ENCODE measurements at places on chromosomes 6 and 20.

DNA sequence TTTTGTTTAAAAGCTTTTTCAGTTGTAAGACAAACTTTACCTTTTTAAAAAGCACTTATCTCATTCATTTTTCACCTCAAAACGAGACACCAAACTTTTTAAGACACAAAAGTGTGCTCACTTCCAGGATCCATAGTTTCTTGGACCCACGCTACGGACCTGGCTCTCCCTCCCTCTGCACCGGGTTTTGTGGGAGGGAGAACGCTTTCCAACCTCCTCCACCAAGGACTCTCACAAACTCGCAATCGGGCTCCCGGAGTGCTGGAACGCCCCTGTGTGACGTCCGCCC lies 436 bp downstream of the CAGE1 start:
- peak; percentile 80 for DNase-seq

DNA sequence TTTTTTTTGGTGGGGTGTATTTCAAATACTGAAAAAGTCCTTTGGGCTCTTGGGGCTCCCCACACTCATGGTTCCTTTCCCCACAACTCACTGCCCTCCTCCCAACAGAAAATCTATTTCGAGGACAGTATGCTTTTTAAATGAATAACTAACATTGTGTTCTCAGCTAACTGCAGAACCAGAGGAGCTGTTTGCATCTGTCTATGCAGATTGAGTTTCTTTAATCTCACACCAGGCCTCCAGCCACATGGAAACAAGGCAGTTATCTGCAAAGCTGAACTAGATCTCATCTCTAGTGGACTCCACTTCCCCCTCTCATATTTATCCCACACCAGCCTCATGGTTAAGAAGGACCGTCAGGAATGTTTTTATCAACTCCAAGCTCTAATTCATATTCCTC lies 955.1 kb downstream of the KIF16B start:
- no peak for DNase-seq

DNA sequence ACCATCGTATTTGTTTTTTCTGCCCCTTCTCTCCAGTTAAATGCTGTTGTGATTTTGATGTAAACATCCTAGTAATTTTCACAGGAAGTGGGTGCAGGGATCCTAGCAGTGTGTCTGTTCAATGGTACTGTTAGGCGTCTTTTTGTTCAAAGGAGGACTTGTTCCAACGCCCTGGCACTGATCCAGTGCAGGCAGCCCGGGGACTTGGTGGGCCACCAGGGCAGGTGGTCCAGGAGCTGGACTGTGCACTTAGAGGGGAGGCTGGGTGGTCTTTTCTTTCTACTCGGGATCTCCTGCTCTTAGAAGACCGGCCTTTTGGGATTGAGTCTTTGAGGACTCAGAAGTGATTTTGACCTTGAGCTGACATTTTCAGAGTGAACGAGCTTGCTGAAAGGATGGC lies 41.1 kb upstream of the NKX2-2 start:
- DNase-seq, result no peak

DNA sequence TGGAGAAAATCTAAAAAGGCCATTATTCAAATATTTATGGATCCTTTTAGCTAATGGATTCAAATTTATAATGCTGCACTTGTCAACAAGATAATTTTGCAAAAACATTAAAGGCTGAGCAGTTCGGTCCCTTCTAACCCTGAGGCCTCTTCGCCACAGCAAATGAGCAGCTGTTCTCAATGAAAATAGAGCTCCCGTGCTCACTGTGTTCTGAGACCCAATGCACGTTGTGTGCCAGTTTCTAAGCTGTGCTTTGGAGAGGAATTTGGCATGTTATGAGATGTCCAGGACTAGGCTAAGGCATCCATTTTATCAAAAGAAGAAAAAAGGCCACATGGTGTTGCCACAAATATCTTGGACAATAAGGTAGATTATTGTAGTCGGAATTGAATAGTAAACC lies 220.1 kb upstream of the TSHZ2 start:
- DNase-seq, result no peak

DNA sequence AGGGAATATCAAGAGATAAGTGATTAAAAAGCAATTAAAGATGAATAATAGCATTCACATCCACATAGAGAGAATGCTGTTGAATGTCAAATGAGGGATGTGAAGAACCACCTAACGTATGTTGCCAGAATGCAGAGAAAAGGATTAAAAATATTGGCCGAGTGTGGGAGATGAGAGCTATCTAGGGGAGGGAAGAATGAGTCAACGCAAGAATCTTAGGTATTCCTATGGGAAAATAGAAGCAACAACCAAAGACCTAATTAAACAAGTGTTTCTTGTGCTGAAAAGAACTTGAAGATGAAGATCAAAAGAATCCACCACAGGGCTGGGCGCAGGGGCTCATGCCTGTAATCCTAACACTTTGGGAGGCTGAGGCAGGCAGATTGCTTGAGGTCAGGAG lies 12.2 kb upstream of the RSPH3 start:
- no peak for DNase-seq

DNA sequence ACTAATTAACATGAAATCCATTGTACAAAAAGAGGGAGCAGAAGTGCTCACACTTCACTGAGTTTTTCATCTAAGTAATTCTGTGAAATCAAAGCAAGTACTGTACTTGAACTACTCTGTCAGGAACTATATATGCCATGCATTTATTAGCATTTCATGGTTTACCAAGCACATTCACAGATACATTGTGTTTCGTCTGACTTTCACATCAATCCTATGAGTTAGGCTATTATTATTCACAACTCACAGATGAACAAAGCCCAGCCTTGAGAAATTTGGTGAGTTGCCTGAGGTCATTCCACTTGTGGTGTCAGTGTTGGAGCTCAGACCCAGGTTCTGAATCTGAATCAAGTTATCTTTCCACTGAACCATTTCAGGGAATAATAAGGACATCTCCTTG lies 33.7 kb upstream of the TENT5A start:
- no peak for DNase-seq

DNA sequence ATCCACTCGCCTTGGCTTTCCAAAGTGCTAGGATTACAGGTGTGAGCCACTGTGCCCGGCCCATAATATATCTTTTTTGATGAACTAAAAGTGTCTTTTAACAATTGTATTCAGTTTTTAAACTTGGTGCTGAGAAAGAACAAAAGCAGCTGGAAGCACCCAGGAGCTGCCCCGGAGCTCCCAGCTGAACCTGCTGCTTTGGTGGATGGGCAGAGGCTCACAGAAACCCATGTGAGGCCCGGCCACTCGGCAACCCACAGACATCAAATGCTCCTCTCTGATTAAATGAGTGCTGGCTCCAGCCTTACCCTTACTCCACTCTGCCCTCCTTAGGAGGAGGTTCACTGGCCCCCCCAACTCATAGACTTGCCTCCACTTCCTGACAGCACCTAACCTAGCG lies 59.4 kb upstream of the FRMD1 start:
- no peak for DNase-seq

DNA sequence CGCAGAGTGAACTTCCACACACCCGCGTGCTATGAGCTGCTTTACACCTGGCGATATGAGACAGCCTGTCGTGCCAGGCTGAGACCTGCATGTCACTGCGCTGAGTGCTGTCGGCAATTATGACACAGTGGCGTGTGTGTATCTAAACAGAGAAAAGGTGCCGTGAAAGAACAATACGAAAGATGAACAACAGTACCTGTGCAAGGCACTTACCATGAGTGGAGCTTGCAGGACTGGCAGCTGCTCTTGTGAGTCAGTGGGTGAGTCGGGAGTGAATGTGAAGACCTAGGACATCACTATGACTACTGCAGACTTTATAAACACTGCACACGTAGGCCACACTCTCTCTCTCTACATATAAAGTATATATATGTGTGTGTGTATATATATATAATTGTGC lies 68.5 kb upstream of the DUSP22 start:
- no peak for DNase-seq

GRCh38 chr20:38157635-38158495 lies 7.2 kb downstream of the TGM2 start:
- no peak for DNase-seq

GRCh38 chr20:53623454-53624211 lies 30.0 kb upstream of the ZNF217 start:
- DNase-seq, result no peak

DNA sequence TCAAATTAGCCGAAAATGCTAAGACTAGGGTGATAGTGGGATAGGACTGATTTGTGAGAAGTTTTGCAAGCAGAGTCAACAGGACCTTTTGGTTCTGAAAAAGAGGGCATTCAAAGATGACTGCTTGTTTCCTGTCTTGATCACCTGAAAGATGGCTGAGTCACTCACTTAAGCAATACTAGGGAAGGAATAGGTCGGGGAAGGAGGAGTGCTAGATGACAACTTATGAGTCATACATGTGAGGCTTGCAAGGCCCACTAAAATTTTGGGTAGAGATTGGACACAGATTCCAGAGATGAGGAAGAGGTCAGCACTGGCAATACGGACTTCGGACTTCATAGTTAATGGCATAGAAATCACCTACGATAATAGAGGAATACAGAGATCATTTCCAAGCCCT lies 89.2 kb downstream of the FAM83B start:
- no peak for DNase-seq

DNA sequence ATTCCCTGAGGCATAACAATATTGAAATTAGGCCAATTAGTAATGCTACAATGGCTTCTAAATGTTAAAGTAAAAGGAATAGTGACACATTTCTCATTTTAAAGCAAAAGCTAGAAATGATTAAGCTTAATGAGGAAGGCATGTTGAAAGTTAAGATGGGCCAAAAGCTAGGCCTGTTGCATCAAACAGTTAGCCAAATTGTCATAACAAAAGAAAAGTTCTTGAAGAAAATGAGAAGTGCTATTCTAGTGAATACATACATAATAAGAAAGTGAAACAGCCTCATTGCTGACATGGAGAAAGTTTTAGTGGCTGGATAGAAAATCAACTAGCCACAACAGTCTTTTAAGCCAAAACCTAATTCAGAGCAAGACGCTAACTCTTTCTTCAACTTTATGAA lies 12.9 kb downstream of the OR2A4 start:
- DNase-seq, result no peak

- DNase-seq, result peak; percentile 35
These were observed 416 bp downstream of the RSPH4A start for GRCh38 chr6:116616737-116617053.

DNA sequence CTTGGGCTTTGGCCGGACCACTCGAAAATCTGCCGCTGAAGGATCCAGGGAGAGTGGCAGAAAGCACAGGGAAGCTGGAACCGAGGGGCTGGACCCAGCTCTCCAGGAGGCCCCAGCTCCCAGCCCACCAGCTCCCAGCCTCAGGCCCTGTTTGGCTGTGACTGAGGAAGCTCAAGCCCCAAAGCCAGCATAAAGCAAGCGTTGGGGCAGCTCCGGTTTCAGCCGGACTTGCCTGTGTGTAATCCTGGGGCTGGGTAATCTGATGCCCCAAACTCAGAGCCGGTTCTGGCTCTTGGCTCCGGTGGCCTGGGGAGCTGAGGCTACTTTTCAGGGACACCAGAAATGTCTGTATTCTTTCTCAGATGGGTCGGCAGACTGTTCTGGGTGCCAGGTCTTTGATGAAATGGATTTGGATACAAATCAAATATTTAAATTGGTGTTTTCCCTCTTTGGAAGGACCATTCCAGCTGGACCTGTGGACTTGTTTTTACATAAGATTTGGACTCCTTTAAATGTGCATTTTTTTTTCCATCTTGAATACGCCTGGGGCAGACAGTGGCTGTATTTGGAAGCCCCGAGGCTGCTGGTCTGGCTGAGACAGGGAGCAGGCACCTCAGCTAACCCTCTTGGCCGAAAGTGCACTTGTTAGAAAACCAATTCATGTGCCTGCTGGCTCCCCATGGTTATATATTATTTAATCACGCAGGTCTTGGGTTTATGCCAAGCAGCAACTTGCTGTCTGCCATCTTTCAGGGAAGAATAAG lies 29.7 kb downstream of the RPP40 start:
- DNase-seq, result peak; percentile 7

DNA sequence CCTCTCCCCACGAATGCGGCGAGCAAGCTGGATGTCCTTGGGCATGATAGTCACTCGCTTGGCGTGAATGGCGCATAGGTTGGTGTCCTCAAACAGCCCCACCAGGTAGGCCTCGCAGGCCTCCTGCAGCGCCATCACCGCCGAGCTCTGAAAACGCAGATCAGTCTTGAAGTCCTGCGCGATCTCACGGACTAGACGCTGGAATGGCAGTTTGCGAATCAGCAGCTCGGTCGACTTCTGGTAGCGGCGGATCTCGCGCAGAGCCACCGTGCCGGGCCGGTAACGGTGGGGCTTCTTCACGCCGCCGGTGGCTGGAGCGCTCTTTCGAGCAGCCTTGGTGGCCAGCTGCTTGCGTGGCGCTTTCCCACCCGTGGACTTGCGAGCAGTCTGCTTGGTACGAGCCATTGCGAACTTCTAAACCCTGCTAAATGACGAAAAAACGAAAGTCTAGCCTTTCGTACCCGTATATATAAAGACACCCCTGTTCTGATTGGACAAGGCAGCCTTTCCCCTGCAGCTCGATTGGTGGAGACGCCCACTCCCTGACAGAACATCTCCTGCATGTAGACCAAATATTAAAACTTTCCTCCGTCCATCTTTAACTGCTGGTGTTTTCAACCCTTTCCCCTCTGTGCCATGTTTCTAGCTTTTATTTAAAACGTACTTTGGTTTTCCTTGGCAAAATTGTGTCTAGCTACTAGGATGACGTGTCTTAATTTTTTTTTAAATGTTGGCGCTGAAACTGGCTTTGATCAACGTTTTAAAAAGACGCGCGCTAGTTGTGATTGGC lies 109.8 kb downstream of the HFE start:
- peak; percentile 90 for DNase-seq

DNA sequence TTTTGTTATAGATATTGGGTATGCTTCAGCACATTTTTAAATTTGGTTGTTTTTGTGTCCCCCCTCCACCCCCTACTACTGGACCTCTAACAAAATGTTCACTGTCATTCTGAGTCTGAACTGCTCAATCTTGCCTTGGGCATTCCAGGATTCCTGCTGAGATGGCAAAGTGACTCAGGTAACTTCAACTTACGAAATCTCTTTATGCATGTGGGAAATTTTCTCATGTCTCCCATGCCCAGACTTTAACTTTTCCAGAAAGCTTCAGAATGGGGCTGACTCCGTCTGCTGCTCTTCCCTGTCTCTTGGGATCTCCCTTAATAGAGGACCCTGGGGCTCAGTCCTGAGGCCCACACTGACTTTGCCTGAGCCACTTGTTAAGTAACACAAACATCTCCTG lies 14.0 kb downstream of the CYP39A1 start:
- DNase-seq, result no peak

GRCh38 chr6:142045380-142046278 lies 87.1 kb upstream of the GJE1 start:
- no peak for DNase-seq

- no peak for DNase-seq
These were observed 5.5 kb downstream of the FOXS1 start for GRCh38 chr20:31839782-31840487.

All from SHP77 (cell line).